ENCODE measurements at places on chromosomes 2 and 18.

GRCh38 chr2:95220449-95220848 is 13.1 kb downstream of the ZNF892 start:
- DNase-seq, result no peak

DNA sequence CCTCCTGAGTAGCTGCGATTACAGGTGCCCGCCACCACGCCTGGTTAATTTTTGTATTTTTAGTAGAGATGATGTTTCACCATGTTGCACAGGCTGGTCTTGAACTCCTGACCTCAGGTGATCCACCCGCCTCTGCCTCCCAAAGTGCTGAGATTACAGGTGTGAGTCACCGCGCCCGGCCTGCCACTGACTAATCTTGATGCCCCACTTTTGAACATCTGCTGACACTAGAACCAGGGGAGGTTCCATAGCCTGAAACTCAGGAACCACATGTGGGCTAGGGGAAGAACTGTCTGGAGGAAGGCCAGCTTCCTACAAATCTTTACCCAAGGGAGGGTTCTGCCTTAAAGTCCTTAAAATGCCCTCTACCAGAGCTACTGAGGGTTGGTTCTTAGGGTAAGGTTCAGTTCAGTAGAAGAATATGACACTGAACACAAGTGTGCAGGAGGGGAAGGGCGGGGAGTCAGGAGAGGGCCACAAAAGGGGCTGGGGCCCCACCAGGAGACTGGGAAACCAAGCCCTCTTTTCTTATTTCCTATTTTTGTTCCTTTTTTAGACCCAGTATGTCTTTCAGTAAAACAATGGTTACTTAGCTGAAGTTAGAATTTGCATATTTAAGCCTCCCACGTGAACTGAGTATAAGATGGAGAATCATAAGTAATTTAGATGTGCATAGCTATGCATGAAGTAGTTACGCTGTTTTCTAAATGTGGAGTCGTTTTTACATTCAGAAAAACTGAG is 6.3 kb upstream of the RAB31 start:
- DNase-seq, result no peak

DNA sequence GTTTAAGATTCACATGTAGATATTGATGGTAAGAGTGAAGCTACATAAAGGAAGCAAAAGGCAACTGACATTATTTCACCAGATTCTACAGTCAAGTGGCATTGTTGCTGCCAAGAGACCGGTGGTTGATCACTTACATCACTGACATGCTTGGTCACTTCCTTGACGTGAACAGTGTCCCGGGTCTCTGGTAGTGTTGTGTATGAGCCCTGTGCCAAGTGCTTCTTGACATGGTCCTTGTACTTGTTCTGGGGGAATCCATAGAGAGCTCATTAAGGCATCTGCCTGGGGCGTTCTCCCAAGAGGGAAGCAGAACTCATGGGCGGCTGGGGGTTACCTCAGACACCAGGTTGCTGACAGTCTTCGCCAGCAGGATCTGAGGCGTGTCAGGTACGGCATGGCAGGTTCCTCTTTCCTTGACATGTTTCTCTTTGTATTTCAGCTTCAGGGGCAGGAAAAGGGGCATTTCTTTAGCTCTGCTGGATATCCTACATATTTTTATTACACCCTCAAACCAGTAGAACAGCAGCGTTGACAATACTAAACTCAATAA is 116.2 kb downstream of the RIF1 start:
- DNase-seq, result no peak

- DNase-seq, result no peak
Observed at GRCh38 chr2:236052926-236053821, 115.0 kb downstream of the GBX2 start.

DNA sequence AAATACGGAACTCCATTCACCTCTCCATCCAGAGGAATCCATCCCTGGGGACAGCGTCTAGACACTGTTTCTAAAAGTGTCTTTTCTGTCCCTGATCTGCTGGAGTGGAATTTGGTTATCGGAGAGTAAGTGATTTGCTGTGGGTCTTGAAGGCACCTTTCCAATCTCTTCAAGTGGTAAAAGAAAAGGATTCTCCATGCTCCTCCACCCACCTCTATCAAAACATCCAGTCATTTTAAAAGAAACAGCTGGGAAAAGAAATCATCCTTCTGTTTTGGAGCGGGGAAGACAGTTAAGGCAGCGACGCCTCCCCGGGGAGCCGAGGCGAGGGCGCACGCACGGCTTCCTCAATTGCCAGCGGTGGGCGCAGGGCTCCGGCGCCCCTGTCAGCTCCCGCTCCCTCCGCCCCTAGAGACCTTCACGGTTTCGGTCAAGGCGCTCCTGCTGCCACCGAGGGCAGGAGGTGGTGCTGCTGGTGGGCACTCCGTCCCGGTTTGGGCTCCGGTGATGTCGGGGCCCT is 547 bp downstream of the SLC35F5 start:
- no peak for DNase-seq

DNA sequence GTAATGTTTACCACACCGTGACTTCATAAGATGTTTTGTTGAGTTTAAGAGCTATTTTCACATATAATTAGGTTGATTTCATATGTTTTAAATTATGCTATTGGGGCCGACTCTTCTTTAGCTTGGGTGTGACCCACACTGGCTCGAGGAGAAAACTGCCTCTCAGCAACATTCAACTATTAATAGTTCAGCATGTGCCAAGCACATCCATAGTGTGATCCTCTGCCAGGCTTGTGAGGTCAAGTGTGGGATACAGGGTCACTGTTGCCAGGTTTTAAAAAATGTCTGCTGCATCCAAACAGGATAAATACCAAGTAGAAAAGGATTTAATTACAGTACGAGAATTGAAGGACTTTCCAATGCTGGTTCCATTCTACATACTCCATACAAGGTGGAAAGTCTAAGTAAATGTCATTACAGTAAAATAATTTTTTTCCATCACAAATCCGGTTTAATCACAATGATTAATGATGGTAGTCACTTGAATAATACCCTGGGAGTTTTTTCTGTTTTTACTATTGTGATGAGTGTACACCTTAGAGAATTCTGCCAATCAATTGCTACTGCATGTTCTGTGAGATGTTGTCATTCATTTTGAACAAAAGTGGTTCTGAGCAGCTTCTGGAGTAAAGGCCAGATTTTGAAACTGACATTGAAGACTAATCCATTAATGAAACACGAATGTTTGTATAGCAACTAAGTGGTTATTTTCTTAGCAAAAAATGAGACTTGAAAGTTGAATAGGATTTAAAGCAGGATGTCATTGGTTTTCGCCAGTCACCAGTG is 84.5 kb downstream of the ABI2 start:
- no peak for DNase-seq

GRCh38 chr18:27579364-27579763 is 394.3 kb upstream of the CHST9 start:
- DNase-seq, result no peak

DNA sequence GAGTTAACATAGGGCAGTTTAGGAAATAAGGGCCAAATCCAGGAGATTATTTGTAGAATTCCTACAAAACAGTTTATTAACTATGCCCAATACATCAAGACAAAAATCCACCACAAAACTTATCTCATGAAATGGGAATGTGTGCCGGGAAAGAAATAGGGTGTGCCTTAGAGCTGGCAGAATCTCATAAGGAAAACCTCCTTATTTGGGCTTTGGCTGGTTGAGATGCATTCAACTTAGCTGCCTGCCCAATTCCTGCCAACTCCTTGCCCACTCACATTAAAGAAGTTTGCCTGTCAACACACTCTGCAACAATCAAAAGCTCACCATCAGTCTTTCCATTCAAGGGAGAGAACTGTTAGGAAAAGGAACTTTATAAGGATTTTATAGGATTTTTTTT is 500.6 kb downstream of the SATB2 start:
- no peak for DNase-seq

GRCh38 chr2:41741951-41742595 is 305.7 kb upstream of the PKDCC start:
- no peak for DNase-seq

DNA sequence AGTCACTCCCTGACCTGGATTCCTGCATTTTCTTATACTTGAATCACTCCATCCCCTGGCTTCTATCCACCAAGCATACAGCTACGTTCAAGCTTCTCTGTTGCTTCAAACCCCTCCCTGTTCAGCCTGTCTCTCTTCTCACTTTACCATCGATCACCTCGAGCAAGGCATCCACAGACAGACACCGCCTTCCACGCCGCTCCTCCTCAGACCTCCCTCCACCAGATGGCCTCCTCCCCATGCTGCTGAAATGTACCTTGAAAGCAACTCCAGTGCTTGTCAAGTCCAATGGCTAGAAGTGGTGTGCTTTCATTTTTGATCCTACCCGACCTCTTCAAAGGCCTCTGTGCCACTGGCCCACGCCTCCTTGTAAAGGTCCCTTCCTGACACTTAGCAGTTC is 131.3 kb upstream of the ACAA2 start:
- DNase-seq, result peak; percentile 2
